Activated naive CD4-positive, alpha-beta T cell treated with Interleukin-2 at 50 U/mL for 16 hours (primary cell): ENCODE measurements at places on chromosomes 1 and 21.
A peak's percentile ranks its signal among the peaks of the same experiment; 100 is the strongest.

DNA sequence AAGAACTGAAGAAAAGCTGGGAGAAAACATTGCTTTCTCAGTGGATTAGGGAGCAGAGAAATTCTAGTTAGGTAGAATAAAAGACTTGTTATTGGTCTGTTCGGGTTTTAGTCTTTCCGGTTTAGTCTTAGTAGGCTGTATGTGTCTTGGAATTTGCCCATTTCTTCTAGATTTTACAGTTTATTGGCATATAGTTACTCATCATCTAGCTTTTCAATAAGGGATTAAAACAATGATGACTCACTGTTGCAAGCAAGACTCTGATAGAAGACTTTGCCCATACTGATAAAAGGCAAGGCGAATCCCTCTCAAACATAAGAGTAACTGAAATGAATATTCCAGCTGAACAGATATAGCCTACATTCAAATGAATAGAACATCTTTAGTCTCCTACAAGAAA is 62.3 kb downstream of the GPR137B start:
- DNase-seq: no peak

GRCh38 chr1:59686170-59686569 is 128.6 kb upstream of the HOOK1 start:
- DNase-seq: no peak

- no peak for DNase-seq
Observed at GRCh38 chr1:43492826-43493225, 37.9 kb upstream of the PTPRF start.

GRCh38 chr1:169196161-169196560 is 89.7 kb downstream of the ATP1B1 start:
- DNase-seq: no peak

GRCh38 chr1:117821774-117822482 is 107.5 kb downstream of the GDAP2 start:
- DNase-seq: no peak

DNA sequence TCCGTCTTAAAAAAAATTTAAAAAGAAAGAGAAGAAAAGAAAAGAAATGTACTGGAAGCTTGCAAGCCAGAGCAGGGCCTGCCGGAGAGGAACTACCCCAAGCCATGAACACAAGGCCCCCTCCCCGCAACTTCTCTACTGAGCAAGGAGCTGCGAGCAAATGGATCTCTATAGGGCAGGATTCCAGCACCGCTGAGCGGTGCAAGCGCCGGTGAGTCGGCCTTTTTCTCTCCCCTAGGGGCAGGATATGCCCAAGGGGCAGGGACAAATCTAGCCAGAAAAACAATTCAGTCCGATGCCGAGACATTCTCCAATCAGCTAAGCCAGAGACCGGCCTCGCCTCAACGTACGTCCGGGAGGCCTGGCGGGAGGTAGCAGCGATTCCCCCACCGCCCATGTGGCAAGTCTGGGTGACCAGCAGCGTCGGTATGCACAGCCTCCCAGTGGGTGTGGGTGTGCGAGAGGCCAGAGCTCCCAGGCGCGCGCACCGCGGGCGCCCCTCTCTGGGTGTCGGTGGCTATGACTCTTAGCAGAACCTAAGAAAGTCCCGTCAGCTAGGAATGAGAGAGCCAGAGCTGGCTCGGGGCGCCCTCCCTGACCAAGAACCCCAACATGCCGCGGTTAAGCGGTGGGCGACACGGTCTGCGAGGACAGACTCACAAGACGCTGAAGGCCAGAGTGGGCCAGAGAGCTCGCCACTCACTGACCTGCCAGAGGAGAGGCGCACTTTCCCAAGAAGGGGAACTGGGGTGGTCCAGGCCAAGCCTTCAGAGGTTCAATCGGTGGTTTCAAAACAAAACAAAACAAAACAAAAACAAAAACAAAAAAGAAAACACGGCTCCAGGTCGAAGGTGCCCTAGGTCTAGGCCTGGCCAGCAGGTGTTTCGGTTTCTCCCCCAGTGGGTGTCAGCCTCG is 1.9 kb downstream of the CSMD2 start:
- DNase-seq: no peak

DNA sequence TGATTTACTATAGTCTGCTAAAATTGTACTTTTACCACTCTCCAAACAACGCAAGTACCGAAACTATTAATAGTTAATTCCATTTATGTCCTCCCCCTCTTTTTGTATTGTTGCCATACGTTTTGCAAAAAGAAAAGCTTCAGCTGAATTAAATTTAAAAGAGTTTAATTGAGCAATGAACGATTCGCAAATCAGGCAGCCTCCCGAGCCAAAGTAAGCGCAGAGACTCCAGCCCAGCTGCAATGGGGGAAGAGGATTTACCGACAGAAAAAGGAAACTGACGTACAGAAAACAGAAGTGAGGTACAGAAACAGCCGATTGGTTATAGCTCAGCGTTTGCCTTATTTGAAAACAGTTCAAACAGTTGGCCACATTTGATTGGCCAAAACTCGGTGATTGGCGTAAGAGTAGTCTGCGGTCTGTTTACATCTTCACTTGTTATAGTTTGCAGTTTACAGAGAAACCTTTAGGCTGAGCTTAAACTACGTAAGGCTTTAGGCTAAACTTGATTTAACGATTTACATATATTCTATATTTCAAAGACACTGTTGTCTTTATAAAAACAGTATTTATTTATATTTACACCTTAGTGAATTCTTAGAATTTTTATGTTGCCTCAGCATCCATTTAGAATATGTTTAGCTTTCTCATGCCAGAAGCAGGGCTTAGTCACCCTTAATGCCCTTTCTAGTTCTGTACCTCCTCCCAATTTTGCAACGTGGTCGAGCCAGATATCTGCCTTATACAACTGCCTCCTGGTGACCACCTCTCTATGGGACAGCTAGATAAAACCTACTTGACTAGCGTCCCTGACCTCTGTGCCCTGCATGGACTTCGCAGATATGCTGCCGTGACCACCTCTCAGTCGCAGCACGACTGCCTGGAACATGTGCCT is 23.8 kb downstream of the CR1 start:
- DNase-seq: no peak

- peak; percentile 29 for DNase-seq
Observed at GRCh38 chr21:41283211-41283818, 33.3 kb upstream of the FAM3B start.

- no peak for DNase-seq
Observed at GRCh38 chr21:21232320-21232719, 234.1 kb downstream of the NCAM2 start.

GRCh38 chr1:227900571-227901051 is 47.1 kb downstream of the WNT9A start:
- no peak for DNase-seq
